ENCODE measurements at places on chromosomes 5 and 9.

DNA sequence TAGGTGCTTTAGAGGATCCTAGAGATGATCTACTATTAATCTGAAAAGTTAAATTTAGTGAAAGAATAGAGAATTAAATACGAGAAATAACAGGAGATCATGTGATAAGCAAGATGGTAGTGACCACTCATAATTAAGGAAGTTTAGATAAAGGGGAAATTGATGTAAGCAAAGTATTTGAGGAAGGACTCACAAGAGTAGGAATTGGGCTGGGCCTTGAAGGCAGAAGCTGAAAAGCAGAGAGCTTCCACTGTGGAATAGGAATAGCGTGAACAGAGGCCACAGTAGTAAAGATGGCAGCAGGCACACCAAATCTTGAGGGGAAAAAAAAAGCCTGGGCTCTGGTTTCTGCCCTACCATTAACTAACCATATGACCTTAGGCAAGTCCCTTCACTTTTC lies 38.0 kb downstream of the KIF24 start:
- DNase-seq = no peak

DNA sequence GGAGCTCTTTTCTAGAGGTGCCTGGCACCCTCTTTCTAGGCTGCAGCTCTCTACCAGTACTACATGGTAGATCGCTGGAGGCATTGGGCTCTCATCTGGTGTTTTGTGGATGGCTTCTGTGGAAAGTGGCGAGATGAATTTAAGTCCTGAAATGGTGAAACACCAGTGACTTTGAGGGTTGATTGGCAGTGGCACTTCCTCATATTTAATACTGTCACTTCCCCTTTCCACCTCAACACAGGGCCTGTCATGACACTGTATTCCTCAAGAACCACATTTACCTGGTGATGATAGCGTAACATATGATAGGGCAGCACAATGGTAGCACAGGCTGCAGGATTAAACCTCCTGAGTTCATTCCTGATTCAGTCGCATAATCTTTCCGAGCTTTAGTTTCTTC lies 132.1 kb downstream of the KDM4C start:
- no peak for DNase-seq

DNA sequence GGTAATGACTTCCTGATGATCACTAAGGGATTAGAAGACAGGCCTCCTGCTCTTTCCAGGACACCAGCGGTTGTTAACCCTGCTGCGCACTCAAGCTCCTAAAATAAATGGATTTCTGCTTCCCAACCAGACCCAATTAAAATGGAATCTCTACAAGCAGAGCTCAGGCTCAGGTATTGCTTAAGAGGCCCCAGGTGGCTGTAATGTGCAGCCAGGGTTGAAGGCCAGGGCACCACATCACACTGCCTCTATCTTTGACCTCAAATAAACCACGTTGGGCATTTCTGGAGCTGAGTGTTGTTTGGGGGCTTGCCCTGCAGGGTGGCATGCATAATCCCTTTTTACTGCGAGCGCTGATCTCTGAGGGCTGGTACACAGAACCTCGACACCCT lies 108.0 kb downstream of the FBXO38 start:
- DNase-seq = no peak

DNA sequence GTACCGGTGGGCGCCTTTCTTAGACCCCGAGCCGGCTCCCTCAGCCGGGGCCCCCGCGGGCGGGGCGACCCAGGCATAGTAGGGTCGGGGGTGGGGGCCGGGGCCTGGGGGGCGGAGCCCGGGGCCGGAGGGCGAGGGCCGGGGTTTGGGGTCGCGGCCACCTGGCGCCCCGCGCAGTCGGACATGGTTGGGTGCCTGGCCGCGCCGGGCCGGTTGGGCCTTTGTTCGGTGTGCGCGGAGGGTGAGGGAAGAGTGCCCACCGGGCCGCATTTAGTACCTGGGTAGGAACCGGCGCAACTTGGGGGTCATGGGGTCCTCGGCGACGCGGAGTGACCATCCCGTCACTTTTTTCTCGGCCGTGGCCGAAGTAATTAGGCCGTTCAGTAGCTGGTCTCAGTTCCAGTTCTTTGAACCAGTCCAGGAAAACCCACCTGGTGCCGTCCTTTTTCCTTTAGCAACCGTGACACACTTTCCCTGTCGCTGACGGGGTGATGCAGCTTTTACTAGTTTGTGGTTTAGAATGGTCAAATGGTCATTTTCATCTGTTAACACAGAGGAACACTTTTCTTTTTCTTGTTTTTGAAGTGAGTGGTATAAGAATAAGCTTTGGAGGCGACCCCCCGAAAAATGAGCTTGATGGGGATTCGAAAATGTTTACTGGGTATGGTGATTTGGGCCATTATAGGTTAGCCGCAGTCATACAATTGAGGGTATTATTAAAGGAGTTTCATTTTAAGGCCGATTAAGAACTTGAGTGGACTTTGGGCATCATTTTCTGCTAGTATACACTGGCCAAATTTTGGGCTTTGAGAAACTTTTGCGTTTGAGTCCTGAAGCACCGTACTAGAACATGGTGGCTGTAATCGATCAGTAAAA lies 589 bp downstream of the CKS2 start:
- no peak for DNase-seq

DNA sequence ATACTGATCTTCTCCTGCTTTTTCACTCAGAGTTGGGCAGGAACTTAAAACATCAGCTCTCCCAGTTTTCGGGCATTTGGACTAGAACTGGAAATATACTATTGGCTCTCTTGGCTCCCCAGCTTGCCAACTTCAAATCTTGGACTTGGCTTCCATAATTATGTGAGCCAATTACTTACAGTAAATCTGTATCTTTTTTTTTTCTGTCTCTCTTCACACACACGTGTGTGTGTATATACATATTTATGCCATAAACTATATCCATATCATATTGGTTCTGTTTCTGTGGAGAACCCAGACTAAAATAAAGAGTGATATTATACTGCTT lies 379.6 kb upstream of the PRR16 start:
- no peak for DNase-seq

DNA sequence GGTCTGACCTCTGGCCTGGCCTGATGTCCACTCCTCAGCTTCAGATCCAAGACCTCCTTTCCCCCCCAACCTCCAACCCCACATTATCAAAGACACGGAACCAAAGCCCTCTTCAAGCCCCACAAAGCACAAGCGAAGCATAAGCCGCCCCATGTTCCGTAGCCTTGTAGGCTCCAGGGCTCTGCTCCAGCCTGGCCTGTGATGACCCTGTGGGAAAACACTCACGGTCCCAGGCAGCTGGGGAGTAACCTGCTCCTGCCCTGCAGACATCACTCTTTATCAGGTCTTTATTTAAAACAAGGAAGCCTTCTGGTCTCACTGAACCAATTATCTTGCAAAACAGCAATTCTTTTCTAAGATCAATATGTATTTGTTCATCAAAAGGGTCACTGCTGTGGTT lies 15.4 kb upstream of the WNK2 start:
- no peak for DNase-seq

- no peak for DNase-seq
Measured at GRCh38 chr9:36948051-36948450, 86.0 kb downstream of the PAX5 start.

- DNase-seq = peak; percentile 72
Measured at GRCh38 chr5:170262061-170263045, 29.6 kb downstream of the C5orf58 start.

GRCh38 chr9:2494562-2494961 lies 127.0 kb upstream of the VLDLR start:
- DNase-seq = no peak

- no peak for DNase-seq
Measured at GRCh38 chr9:91045041-91045440, 243.4 kb downstream of the SYK start.

DNA sequence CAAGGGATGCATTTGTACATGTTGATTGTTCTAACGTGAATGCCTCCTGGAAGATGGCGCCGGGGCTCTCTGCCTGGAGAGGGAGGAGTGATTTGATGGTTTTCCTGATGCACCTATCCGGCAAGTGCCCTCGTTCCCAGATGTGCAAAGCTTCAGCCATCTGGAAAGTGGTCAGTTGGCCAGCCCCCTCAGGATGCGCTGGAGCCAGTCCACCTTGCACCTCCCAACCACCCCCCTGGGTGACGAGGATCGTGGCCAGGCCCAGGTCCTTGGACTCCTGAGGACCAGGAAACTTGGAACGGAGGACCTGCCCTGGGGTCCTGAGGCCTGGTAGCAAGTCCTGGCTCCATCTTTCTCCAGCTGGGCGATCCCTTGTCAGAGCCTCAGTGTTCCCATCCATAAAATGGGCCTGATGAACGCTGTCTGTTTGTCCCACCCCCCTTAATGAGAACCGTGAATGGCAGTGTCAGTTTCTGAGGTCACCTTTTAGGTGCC lies 23.6 kb upstream of the RNU6ATAC start:
- no peak for DNase-seq

DNA sequence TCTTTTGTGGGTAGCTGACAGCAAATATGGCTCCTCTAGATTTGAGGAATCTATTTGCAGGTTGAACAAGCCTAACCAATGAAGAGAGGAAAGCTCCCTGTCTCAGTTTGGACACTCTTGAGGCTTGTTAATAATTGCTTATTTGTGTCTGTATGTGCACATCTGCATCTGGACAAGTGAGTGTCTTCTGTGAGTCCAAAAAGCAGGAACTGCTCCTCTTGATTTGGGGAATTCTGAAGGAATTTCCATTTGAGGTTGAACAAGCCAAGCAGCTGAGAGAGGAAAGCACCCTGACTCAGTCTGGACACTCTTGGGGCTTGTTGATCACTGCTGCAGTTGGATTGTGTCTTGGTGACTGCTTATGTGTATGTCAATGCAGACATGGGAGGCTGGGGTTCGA lies 211.6 kb downstream of the DTWD2 start:
- DNase-seq = no peak

DNA sequence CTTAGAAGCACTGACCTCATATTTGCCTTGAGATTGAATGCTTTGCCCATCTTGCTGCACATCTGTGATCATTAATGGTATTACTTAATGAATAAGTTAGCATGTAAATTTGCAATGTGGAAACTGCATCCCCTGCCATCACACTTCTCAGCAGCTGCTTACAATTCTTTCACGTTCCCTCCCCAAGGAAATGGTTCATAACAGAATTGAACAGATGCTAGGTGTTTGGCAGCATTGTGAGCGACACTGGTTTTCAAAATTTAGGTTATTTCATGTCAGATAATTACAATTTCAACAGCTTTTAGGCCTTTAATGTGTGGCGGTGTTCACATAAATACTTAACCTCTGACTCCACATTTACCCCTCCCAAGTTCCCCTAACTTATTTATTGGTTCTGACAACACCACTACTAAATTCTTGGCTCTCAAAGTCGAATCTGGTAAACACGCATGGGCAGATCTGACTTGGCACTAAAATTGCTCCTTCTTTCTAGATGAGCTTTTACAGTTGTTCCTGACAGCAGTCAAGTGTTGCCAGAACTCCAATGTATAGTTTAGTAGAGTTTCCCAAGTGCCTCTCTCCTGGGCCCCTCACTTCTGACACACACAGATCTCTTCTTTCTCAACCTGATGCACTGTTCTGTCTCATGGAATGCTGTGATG lies 46.8 kb downstream of the SLC1A3 start:
- DNase-seq = no peak

DNA sequence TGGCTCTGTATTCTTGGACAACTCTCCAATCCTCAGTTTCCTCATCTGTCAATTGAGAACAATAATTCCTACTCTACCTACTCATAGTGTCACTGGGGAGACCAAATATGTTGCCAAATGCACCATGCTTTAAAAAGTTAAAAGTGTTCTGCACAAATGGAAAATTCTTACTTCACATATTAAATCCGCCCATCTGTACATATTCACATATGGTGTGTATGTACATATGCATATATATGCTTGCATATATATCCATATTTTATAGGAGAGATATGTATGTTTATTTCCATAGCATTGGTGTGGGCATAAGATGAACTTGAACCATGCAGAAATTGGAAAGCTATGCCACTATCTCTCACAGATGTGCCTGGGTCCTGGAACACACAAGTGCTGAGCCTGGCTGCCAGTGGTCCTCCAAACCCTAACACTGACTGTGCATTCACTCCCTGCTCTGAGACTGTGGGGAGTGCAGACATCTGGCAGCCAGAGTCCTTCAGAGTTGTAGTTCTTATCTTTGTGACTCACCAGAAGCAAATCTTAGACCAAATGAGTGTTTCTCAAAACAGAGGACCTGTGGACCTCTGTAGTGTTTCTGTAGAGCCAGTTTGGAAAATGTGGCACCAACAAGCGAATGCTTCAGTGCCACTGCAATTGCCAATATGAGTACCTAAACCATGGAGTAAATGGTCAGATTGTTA lies 168.7 kb downstream of the GRIA1 start:
- no peak for DNase-seq

DNA sequence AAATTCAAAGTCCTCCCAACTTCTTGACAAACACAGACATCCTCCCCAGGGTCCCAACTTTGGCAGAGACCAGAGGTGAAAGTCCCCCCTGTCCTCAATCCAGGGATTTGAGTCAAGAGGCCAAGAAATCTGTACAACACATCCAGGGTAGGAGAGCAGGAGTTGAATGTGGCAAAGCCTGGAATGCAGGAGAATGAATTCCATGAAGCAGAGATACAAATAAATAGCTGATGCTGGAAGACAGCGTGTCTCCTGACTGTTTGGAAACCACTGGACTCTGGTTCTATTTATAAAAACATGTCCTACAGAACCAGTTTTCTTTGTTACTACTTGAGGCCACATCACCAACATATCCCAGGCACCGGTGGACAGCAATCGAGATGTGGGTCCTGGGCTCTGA lies 43.7 kb upstream of the SLIT3 start:
- DNase-seq = no peak

DNA sequence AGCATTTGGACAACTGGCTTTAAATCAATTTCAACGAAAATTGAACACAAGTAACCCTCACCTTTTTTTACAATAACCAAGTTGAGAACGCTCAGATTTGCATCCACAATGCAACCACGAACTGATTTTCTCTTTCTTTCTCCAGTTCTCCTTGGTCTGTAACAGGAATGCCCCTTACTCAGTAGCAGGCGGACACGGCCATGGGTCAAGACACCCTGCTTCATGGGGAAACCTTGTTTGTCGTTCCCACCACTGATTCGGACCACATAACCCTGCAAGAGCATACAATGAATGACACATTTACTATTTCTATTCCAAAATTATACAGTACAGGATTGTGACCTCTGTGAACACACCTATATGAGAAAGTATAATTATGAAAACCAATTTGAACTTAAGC lies 1.4 kb downstream of the RPS6 start:
- no peak for DNase-seq

Measured in activated CD4-positive, alpha-beta memory T cell treated with anti-CD3 and anti-CD28 coated beads, Interleukin-2, amount 10 ng/mL, durations not matched to agents 7 days and 5 days (primary cell).